Glutamatergic neuron (in vitro differentiated cells): ENCODE measurements at places on chromosomes 1 and 21.

DNA sequence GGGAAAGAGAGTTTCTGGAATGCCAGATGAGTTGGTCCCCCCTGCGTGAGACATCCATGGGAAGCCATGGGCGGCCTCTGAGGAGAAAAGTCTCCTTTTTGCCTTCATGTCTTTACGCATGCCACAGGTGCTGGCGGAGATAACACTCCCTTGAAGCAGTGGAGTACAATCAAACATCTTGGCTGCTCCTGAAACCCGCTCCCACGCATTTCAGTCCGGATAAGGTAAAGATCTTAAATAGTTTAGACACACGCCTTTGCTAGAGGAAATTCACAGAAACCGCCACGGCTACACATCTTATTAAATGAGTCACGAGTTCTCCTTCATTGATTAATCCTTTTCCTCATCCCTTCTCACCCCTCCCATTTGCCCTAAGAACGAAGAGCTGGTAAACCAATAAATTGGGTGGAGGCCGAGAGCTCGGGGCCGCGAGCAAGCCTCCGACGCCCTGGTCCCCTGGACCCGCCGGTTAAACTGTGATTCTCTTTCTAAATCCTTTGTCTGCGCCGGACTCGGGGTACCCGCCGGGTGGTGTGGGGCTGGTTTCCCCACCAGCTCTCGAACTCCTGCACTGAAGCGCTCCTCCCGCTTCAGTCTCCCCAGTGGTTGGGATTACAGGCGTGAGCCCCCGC, 6.6 kb upstream of the ZNF669 start:
- DNase-seq, result no peak

DNA sequence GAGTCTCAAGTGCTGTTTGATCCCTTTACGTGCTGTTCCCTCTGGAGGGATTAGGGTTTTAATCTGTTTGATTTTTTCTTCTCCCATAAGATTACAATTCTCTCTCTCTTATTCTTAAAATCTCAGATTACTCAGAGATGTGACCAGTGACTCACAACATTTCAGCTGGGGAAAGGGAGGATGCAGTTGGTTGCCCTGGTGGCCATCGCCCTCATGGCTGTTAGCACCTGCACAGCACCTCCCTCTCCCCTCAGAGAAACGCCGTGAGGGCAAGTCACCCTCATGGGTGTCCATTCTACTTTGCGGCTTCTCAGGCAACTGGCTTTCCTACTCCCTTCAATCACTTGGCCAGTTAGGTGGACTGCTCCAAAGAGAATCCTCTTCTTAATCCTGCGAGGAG, 42.4 kb upstream of the KCNA3 start:
- no peak for DNase-seq

- DNase-seq, result no peak
These were observed 524 bp downstream of the LRRC38 start for GRCh38 chr1:13513063-13513894.

GRCh38 chr1:168792142-168792541, 63.1 kb upstream of the DPT start:
- DNase-seq, result no peak

DNA sequence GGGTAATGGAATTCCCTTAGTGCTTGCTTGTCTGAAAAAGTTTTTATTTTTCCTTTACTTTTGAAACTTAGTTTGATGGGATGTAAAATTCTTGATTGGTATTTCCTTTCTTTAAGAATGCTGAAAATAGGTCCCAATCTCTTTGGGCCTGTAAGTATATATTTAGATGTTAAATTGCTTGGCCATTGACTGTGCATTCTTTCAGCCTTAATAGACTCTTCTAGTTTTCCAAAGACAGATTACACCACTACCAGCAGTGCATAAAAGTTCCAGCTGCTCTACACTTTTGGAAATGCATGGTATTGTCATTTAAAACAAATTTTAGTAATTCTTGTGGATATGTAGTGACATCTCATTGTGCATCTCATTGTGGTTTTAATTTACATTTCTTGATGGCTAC, 464.8 kb upstream of the USP24 start:
- no peak for DNase-seq

DNA sequence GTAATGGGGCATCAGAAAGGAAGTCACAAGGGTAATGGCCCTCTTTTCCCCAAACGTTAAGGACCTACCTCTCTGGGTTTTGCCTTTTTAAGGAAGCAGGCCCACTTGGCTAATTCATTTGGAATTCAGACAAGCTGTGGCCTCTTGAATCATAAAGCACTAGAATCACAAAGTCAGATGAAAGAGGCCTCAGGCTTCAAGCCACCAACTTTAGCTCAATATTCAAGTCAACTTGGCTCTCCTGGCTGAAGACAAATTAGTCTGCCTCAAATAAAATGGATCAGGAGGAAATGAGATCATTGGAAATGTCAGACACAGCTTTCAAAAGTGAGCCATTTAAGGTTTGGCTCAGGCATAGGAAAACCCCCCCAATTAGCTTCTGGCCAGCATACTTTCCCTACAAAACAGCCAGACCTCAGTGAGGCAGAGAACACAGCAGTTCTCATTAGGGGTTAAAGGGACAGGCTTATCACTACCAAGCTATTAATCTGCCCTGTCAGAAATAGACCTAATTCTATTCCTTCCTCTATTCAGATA, 34.3 kb downstream of the SLC35D1 start:
- no peak for DNase-seq

- no peak for DNase-seq
These were observed 168.0 kb downstream of the CYYR1 start for GRCh38 chr21:26405071-26405470.

- no peak for DNase-seq
These were observed 20.3 kb downstream of the C2CD2 start for GRCh38 chr21:41933313-41934079.

DNA sequence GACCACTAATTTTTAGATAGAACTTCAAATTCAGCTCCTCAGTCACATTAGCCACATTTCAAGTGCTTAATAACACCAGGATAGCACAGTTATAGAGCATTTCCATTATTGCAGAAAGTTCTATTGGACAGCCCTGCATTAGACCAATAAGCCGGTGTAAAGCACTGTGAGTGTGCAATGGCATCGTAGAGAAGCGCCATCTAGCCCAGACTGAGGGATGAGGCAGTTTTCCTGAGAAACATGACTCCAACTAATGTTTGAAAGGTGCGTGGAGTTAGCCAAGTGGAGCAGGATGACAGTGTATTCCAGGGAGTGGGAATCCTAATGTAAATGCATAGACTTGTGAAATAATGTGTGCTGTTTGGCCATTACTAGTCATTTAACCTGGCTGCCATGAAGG, 7.7 kb downstream of the RPE65 start:
- no peak for DNase-seq

- DNase-seq, result no peak
These were observed 1.6 kb downstream of the CYB5R1 start for GRCh38 chr1:202965422-202965821.

GRCh38 chr1:112727716-112728115, 12.6 kb upstream of the PPM1J start:
- no peak for DNase-seq

GRCh38 chr1:94325377-94326302, 88.3 kb upstream of the ARHGAP29 start:
- no peak for DNase-seq

DNA sequence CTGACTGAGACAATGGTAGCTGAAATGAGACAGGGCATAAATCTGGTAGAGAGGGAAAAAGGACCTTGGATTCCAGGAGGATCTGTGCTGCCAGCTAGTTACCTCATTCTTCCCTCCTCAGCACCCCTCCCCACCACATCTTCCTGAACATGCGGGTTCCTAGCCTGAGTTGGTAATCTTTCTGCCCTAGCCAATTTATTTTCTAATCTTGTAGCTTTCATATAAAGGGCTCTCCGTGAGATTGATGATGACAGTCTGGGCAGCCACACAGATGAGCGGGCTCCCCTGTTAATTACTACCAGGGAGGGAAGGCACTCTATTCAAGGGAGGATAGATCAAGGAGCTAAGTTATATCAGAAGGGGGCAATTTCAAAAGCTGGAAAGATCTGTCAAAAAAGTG, 20.2 kb downstream of the ARHGEF11 start:
- DNase-seq, result no peak
